ENCODE measurements at places on chromosomes 7 and 10.

DNA sequence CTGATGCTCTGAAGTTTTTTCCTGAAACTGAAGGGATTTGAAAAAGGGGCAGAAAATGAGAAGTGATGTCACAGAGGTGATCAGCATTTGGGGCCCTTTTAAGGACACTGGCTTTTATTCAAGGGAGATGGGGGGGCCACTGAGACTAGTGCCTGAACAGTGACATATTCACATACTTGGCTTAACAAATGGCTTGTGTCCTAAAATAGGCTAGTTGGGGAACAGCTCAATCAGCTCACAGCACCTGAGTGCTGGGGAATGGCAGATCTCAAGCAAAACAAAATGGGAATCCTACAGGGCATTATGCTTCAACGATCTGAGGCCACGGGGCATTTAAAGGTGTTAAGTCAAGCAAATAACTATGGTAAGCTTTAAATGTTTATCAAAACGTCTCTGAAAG is 90.1 kb downstream of the UBE2H start:
- no peak for DNase-seq

- no peak for DNase-seq
These were observed 343.7 kb upstream of the AOAH start for GRCh38 chr7:37068038-37068437.

DNA sequence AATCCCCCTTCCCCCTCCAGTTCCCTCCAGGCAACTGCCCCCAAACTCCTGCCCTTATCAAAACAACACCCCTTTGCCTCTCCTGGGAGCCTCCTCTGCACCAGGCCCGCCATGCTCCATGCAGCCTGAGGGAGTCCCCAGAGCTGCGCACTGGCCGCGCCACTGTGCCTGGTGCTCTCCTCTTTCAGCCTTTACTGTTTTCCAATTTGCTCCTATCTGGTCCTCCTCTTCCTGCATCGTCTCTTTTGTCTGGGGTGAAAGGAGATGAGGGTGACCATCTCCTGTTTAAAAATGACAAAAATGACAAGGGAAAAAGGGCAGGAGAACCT is 165.8 kb upstream of the ADCY1 start:
- DNase-seq: no peak

- DNase-seq: no peak
These were observed 281.9 kb downstream of the EXOC4 start for GRCh38 chr7:133534816-133535215.

DNA sequence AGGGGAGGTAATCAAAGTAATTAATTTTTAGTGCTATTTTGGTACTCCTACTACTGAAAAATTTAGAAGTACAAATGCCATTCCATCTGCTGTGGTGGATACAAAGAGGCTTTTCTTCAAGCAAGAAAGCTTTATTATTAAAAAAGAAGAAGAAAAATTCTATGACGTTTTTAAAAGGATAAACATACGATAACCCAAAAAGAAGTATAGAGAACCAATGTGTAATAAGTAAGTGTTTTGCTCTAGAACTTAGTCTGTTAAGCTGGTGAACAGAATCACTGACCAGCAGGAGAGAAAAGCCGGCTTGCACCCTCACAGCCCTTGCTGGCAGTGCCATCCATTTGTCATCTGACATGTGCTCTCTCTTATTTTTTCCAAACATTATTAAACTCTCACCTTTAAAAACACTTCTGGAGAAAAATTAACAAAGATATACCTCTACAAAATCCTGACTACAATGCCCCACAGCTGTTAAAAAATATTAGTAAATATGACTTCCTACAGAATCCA is 81.5 kb downstream of the SRPK2 start:
- no peak for DNase-seq

GRCh38 chr10:88318803-88319202 is 264.3 kb downstream of the RNLS start:
- DNase-seq: no peak

DNA sequence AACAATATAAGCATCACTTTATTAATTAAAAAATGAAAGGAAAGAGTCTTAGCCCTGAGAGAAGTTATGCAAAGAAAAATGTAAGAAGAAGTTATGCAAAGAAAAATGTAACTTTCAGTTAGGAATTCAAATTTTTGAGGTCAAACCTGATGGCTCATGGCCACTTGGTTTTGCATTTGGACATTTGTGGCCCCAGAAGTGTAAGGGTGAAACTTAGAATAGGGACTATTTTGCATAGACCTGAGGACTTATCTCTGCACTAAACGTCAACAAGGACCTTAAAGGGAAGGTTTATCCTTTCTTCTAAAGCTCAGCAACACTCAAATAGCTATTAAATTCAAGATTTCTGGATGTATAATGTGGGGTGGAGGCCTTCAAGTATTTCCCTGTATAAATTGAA is 724.5 kb upstream of the POT1 start:
- DNase-seq: no peak

DNA sequence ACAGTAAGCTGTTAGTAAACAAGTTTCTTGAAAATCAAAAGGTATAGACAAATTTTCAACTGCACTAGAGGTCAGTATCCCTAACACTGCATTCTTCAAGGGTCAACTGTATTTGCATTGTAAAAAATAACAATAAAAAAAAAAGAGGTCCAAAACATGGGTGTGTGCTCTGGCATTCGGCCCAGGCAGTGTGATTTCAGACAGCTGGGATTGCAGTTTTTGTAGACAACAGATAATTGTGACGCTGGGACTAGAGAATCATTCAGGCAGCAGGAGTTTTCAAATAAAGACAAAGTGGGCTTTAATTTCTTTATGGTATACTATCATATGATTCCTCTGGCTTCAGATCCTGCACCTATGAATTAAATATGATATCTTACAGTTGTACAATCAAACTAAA is 543.2 kb upstream of the SEMA3D start:
- no peak for DNase-seq

DNA sequence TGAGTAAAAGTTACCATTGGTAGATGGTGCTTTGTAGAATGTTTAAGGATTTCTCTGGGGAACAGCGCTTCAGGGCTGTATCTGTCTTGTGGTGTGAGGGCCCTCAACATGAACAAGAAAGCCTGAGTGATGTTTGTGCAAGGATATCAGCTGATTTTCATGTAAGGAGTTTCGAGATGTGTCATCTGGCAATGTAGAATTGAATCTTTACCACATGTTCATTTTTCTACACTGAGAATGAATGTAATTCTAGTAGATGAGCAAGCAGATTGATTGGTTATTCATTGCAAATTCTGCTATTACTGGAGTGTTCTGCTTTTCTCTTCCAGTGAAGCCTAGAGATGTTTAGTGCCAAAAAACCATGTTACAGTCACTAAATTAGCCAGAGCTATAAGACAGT is 87.7 kb downstream of the ST7 start:
- DNase-seq: no peak

- DNase-seq: no peak
These were observed 69.3 kb downstream of the MTERF1 start for GRCh38 chr7:91811236-91811635.

DNA sequence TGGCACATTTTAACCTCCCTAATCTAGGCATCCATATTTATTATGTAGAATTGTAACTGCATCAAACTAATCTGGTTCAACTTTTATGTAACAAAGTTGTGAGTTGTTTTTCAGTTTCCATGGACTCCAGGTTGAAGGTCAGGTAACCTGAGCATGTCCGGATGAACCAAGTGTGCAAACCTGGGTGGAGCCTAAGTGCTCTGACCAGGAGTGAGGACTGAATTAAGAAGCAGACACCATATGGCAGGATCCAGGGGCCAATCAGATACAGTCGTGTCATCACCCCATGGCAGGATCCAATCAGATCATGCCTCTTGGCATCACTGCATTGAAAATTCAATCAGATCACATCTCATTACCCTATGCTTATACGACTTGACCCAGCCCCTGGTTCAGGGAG is 41.2 kb upstream of the PHYHIPL start:
- no peak for DNase-seq

DNA sequence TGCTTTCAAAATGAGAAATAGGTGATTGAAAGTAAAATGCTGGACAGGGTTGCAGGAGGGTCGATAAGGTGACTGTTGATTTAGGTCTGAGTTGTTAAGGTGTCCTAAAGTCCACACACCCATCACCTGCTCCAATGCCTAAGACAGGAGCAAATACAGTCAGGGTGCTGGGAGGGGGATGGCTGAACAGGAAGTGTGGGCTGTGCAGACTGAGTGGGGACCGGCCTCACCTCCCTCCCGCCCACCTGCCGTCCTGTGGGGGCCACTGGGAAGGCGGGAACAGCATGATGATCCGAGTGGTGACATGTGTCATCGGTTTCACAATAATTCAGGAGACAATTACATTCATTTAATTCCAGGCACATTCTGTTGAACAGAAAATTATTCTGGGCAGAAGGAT is 260.8 kb downstream of the DNAJB6 start:
- DNase-seq: no peak

DNA sequence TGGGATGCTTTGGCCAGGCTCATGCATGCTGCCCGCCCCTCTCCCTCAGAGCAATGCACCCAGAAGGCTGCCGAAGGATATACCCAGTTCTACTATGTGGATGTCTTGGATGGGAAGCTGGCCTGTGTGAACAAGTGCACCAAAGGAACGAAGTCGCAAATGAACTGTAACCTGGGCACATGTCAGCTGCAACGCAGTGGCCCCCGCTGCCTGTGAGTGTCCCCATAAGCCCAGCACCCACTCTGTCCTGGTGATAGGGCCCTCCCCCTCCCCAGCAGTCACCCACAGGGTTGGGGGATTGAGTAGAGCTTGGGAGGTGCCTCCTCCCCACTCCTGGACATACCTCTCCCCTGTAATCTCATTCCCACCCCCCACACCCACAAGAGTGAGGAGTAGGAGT is 7.0 kb upstream of the MUC17 start:
- no peak for DNase-seq

- DNase-seq: no peak
These were observed 6.9 kb upstream of the GSTK1 start for GRCh38 chr7:143256325-143256724.

GRCh38 chr10:132497861-132498561 is 39.6 kb upstream of the INPP5A start:
- DNase-seq: no peak
